Hypothalamus (tissue), 51 donors: ENCODE measurements at places on chromosomes 16 and 17.

GRCh38 chr16:27313422-27314160 is at the start of gene IL4R:
IL4R (plus strand) TSS chr16:27313974; CDS start chr16:27340204, 26,230 bp downstream.
- DNase-seq: no peak

DNA sequence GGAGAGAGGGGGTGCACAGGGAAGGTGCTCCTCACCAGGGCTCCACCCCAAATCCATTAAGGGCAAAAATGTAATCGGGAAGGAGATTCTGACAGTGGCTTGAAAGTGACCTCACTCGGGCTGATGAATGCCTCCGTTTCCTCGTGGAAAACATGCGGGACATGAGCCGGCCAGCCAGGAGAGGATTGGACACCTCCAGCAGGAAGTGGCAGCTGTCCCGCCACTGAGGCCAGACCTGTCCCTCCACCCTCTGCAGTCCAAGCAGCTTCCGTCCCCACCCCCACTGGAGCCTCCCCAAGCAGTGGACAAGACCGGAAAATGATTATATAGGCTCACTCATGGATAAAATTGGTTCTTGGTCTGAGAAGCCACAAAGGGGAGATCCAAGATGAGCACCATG is 82.1 kb upstream of the CCL1 start:
- no peak for DNase-seq

GRCh38 chr17:443109-443508 is 90.5 kb upstream of the RPH3AL start:
- DNase-seq: no peak

GRCh38 chr17:69950701-69951418 is 124.2 kb upstream of the KCNJ16 start:
- no peak for DNase-seq

- no peak for DNase-seq
These were observed 43.4 kb downstream of the OSBPL7 start for GRCh38 chr17:47778184-47778635.

- DNase-seq: no peak
These were observed 943 bp upstream of the PIP4K2B start for GRCh38 chr17:38800237-38800760.

DNA sequence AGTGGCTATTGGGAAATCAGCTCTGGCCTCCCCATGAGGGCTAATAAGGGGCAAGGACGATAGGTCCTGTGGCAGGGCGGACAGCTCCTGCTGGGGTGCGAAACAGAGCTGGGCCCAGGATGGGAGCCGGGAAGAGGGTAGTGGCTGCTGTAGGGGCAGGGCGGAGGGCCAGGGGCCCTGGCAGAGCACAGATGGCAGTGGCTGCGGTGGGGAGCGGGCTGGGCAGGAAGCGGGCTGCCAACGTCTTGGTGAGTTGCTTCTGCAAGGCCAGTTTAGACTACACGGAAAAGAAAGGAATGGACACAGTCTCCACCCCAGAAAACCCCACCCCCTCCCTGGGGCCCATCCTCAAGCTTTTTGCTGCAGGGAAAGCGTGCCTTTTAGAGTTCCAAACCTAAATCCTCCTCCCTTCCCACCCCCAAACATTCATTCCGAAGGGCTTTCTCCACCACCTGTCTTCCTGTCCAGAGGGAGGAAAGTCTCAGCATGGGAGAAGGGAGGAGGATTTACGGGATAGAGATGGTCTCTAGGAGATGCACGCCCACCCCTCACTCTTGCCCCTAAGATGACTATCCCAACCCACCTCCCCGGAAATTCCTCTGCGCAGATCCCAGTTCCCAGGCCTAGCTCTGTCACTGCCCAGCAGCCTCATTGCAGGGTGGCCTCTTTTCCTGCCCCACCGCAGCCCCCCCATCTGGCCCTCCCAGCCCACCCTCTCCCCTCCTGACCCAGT is 7.1 kb downstream of the NKIRAS2 start:
- no peak for DNase-seq

DNA sequence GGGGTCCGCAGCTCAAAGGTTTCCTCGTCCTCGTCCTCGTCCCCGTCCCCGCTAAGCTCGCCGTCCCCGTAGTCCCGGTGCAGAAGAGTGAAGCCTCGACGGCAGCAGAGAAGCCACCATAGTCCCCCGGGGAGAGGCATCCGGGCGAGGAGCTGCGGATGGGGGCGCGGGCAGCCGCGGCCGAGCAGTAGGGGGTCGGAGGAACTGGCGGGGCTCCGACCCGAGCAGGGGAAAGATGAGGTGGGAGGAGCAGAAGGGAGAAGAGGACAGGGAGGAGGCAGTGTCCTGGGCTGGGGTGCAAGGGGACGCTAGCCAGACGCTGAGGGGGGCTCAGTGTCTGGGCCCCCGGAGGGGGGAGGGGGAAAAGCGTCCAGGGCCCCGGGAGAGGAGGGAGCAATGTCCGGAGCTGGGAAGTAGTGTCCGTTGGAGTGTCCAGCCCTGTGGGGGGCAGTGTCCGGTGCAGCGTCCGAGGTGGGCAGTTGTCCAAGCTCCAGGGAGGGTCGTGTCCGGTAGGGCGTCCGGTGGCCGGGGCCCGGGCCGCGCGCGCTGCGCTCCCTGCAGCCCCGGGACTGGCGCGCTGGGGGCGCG is at the start of gene PLEKHH3:
PLEKHH3 (minus strand) TSS at position 571 of the 588 bp plus-strand sequence; CDS start at position 140, 431 bp downstream.
- no peak for DNase-seq

GRCh38 chr17:17950806-17951205 is 21.4 kb downstream of the TOM1L2 start:
- no peak for DNase-seq

- no peak for DNase-seq
These were observed 5.2 kb upstream of the CDC42EP4 start for GRCh38 chr17:73316919-73317505.

- DNase-seq: no peak
These were observed 256.4 kb upstream of the IRX3 start for GRCh38 chr16:54542805-54543505.

DNA sequence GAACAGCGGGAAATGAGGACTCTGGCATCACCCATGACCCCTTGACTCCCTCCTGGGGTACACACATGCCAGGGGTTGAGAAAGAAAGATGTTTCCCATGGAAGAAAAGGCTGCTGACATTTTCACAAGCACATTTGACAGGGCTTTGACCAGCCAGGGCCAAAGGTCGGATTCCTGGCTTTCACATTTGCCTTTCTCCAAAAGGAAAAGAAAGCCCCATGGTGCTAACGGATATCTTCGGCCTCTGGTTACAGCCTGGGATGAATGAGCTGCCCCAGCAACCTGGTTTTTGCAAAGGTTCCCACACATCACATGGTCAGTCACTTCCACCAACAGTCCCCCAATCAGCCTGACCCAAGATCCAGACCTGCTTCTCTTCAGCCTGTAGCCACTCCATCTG is 478.2 kb upstream of the CDH11 start:
- no peak for DNase-seq

DNA sequence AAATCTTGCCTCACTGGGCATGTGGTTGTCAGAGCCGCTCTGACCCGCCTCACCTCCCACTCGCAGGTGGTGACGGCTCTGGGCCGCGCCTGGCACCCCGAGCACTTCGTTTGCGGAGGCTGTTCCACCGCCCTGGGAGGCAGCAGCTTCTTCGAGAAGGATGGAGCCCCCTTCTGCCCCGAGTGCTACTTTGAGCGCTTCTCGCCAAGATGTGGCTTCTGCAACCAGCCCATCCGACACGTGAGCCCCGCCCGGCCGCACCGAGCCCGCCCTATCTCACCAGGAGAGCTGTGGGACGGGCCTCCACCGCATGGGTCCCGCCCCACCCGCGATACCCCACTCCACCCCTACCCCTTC is 4.0 kb downstream of the TGFB1I1 start:
- no peak for DNase-seq

- no peak for DNase-seq
These were observed 4.0 kb upstream of the ADGRG3 start for GRCh38 chr16:57663917-57664661.

- no peak for DNase-seq
These were observed 10.3 kb downstream of the GLG1 start for GRCh38 chr16:74596586-74596985.

DNA sequence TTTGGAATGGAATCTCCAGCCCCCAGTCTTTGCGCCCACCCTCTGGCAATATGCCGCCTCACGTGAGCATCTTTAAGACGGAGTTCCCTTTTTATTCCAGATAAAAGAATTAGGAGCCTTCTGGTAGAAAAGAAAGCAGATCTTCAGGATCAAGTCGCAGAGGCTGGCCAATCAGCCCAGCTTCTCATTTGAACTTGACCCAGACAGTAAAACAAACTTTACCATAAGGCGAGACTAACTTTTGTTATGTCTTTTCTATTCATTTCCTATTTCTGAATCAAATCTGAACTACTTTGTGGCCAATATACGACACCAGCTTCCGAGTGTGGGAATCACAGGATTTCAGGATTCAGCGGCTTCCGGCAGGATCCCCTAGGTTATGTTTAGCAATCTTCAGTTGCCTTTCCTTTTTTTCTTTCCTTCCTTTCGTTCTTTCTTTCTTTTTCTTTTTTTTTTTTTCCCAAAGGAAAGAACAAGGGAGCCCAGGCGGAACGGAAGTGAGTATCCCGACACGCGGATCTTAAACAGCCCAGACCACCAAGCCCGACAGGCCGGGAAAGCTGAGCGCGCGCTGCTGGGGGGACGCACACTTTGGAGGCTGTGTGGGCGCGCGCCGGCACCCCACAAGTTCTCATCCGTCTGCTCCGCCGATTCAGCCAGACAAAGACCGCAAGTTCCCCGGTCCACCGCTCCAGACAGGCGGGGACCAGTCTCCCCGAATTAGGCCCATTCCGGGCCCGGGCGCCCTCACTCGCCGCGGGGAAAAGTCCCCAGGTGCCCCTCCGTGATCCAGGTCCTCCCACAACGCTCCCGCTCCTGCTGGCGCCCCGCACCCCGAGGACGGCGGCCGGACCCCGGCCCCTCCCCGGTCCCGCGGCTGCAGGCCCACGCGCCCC is 633 bp downstream of the TBC1D16 start:
- DNase-seq: peak; percentile 52

GRCh38 chr17:45686250-45686649 is 97.9 kb upstream of the CRHR1 start:
- DNase-seq: no peak

GRCh38 chr16:53991754-53992378 is 287.9 kb downstream of the FTO start:
- DNase-seq: no peak

DNA sequence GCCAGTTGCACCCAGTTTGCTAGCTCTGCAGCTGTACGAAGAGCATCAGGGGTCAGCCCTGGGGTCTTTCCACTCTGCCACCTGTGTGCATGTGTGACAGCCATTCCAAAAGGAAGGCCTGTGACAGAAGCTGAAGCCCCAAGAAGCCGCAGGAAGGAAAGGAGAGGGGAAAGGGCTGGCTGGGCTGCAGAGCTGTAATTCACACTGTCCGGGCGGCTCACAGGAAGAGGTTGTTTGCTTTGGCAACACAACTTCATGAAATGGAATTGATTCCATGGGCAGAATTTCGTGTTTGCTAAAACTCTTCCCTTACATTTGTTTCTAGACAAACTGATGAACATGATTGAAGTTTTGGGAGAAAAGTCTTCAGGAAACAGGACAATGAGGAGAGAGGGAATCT is 14.8 kb downstream of the TMEM204 start:
- no peak for DNase-seq

GRCh38 chr17:51014129-51014528 is 106.5 kb downstream of the SPAG9 start:
- no peak for DNase-seq

GRCh38 chr17:13931800-13932460 is 137.4 kb upstream of the COX10 start:
- DNase-seq: no peak

DNA sequence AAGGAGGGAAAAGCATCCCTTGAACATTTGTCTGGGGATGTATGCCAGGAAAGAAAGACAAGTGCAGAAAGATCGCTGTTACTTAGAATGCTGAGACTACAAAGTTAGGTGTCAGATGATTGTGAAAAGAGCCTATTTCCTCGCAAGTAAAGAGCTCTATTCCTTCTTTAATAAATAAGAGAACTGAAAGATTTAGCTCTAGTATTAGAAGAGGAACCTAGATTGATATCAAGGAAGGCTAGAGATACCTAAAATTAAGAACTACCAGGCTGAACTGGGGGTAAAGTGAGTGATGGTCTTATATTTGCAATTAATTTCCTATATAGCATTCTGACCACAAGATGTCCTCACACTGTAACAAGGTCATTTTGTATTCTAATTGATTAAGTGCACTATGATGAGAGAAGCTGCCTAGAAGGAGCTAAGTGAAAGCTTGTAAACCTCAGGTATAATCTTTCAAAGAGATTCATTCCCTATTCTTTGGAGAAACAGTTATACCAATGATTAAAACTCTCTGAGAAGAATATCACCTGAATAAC is 62.3 kb downstream of the SSH2 start:
- no peak for DNase-seq

GRCh38 chr16:56549161-56549560 is 15.7 kb upstream of the MT4 start:
- no peak for DNase-seq

DNA sequence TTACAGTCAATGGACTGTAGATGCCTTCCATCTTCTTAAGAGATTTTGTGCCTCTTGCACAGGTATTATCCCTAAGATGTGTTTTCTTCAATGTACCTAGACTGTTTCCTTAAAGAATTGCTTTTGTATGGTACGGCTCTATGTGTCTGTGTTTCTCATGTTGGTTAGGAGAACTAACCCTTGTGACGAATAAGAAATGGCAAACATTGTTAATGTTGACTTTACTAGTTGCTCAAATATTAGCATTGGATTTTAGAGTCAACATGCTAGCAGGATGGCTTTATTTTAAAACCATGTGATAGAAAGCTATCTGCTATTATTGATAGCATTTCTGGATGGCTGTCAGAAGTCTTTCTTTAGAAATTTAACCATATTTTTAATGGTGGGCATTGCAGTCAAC is 34.5 kb downstream of the WWOX start:
- no peak for DNase-seq

GRCh38 chr17:13253733-13254410 is 236.0 kb upstream of the ELAC2 start:
- DNase-seq: no peak

DNA sequence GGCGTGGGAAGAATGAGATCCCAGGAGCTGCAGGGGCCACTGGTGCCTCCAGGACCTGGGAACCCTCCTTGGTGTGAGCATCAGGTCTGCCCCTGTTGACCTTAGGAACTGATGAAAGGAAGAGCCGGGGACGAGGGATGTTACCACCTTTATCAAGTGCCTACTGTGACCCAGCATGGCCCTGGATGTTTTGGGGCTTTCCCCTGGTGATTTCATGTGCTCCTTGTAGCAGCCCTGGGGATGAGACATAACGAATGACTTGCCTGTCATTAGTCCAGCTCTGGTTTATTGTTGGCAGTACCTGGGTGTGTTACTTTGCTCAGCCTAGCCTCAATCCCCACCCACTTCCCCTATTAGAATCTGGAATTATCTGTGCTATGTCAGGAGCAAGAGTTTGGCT is 39.9 kb downstream of the WSCD1 start:
- no peak for DNase-seq

DNA sequence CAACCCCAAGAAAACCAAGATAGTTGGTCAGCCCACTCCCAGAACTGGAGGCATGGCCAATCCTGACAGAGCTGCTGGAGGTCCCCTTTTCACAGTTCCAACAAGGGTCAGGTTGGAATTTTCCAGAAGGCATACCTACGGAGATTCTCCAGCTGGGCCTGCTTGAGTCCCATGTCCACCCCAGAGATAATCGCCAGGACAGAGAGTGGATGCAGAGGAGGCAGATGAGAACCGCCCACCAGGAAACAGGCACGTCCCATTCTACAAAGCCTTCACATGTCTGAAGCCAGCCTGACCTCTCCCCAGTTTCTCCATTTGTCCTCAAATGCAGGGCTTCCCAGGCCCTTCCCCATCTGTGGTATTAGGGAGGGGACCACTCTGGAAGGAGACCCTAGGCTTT is 47.4 kb upstream of the SMURF2 start:
- DNase-seq: no peak

- DNase-seq: no peak
These were observed 443.7 kb upstream of the DYNLRB2 start for GRCh38 chr16:80097098-80097497.
